ENCODE measurements at places on chromosomes 4 and X.
A peak's percentile ranks its signal among the peaks of the same experiment; 100 is the strongest.

- DNase-seq: peak; percentile 3
Measured at GRCh38 chr4:151325111-151325948, at the start of gene SH3D19. SH3D19 (minus strand) TSS chr4:151325605; CDS start chr4:151325352, 253 bp downstream.

DNA sequence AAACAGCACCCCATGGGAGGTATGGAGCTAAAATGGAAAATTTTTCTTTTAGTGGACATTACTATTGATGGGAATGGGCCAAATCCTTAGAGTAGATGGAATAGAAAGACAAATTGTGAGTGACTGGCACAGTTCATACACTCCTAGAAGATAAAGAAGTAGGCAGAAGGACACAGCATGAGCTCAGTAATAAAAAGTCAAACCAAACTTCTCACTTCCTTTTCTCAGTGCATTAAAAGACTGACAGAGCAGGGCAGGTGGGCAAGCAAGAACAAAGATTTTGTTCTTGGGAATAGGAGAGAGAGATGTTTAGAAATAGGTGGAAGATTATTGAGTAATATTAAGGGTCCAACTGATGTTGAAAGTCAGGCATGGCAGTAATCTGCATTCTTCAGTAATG is 132.5 kb downstream of the ATP10D start:
- DNase-seq: no peak

- no peak for DNase-seq
Measured at GRCh38 chr4:94400191-94400590, 51.6 kb upstream of the PDLIM5 start.

GRCh38 chr4:7089213-7089986 is 21.5 kb upstream of the GRPEL1 start:
- no peak for DNase-seq

- DNase-seq: peak; percentile 40
Measured at GRCh38 chr4:153156263-153156662, 48.0 kb upstream of the TRIM2 start.

DNA sequence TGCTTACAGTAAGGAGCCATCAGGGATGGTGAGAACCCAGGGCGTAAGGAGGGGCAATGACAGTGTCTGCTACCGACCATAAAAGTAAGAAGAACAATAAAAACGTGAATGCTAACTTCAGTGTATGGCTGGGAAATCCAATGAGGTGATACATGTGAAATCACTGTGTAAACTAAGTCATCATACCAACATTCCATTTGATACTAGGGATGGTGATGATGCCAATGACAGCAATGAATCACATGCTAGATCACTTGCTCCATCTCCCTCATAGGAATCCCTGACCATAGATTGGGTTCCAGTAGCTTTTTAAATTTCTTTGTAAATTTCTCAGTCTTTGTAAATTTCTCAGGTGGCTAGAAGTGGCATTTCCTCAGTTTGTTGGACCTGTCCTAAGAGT is 146.3 kb downstream of the SMIM20 start:
- DNase-seq: no peak

DNA sequence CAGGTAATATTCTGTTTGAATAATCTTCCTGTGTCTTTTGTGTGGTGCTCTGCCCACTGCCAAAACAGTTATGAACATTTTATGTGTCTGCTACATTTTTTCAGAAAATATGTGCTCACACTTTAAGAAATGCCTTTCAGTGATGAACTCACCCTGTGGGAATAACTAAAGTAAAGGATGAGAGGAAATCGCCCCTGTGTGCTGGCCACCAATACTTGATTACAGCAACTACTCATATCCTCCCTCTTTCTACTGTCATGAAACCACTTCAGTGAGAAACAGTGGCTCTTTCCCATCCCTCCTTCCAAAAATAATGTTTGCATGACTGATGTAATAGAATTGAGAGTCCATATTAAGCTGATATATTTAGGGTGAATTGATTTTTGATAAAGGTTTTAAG is 900.9 kb downstream of the RAB28 start:
- no peak for DNase-seq

DNA sequence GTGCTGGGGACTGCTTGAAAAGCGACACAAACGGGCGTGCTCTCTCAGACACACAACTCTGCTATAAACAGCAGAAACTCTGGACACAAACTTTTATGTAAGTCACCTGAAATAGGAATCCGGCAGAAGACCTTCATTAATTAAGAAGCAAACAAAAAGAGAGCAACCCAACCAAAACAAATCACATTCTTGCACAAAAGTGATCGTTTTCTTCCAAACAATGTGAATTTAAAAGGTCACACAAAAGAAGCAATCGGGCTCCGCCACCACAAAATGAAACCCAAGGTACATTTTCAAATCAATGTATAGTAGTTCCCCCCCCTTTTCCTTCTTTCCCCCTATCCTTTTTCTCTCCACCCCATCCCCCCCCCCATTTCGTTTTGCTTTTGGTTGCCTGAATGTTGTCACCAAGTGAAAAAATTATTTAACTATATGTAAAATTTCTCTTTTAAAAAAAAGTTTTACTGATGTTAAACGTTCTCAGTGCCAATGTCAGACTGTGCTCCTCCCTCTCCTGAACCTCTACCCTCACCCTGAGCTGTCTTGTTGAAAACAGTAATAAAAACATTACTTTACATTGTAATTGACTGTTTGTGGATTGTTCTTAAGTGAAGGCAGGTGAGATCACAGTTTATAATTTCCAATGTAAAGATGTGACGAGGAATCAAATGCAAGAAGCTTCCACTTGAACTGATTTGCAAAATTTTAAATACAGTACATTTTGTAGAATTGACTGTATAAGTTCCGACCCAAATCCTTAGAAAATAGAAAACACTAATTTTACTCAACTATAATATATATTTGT is 2.4 kb downstream of the MAB21L2 start:
- no peak for DNase-seq

DNA sequence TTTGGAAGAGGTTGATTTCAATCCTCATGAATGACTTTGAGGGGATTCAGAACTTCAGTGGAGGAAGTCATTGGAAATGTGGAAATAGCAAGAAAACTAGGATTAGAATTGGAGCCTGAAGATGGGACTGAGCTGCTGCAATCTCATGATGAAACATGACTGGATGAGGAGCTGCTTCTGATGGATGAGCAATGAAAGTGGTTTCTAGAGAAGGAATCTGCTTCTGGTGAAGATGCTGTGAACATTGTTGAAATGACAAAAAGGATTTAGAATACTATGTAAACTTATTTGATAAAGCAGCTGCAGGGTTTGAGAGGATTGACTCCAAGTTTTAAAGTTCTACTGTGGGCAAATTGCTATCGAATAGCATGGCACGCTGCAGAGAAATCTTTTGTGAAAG is 27.1 kb downstream of the EVC start:
- DNase-seq: no peak

- no peak for DNase-seq
Measured at GRCh38 chrX:73992019-73992418, 312.0 kb upstream of the ZCCHC13 start.

DNA sequence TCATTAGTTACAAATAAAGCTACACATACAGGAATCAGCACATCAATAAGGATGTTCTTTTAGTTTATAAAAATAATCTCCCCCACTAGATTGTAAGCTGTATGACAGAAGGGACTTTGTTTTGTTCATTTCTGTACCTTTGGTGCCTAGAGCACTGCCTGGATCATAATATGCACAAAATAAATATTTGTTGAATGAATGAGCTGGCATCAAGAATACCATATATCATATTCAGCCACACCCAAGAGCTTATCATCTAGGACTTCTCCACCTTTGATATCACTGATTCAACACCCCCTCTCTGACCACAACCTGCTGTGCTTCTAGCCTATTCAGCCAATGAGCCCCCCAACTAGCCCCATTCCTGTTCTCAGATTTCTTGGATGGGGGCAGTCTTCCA is 10.6 kb downstream of the SYTL4 start:
- no peak for DNase-seq

DNA sequence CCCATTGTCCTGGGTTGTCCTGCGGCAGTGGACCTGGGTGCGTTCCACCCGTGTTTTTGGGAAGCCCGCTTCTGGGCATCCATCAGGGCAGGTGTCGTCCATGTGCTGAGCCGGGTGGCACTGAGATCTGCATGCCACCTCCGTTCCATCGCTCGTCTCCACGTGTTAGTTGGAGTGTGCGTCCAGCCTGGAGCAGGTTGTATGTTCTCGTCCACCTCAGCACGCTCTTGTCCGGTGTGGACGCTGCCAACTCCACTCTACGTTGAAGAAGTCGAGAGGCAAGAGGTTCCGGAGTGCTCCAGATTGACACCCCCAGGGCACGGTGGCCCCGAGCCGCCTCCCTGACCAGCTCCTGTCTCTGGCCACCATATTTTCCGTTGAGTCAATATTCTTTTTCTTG is 33.9 kb downstream of the PCGF3 start:
- no peak for DNase-seq

DNA sequence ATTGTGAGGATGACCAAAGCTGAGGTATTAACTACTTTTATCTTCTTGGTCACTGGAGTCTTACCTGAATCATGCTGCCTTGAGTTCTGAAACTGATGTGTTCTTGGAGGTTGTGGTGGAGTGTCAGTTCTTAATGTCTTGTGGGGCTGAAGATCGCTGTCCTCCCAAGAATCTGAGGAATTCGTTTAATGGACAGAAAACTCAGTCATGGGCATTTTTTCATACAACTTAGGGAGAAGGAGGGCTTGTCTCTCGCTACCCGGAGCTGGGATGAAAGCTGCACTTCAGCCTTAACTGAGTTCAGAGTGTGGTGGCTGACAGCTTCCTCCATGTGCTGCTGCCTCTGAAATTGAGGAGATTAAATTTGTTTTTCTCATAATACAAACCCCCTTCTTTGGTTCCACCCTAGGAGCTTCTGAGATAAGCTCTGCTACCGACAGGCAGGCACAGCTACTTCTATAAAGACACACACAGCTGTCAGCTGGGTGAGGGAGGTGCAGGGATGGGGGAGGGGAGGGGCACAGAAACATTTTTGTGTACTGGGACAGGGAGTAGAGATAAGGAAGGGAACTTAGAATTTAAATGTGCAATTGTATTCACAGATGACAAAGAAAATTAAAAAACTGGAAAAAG is 30.8 kb downstream of the RBBP7 start:
- DNase-seq: peak; percentile 30

GRCh38 chr4:87204559-87204958 is 15.9 kb downstream of the KLHL8 start:
- no peak for DNase-seq

DNA sequence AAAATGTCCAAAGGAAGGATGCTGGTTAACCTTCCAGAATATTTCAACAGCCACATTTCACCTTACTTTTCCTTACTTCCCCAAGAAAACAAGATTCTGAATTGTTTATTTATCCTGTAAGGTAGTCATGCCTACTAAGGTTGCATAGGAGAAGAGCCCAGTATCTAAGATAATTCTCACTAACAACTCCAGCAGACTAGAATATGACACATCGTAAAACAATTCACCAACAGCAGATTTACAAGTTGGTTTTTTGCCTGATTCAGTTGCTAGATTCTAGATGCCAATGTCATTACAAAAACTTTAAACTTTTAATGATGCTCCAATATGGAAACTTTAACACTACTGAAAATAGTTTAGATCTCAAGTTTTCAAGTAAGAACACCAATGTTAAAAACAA is 176.4 kb downstream of the IL13RA2 start:
- no peak for DNase-seq

DNA sequence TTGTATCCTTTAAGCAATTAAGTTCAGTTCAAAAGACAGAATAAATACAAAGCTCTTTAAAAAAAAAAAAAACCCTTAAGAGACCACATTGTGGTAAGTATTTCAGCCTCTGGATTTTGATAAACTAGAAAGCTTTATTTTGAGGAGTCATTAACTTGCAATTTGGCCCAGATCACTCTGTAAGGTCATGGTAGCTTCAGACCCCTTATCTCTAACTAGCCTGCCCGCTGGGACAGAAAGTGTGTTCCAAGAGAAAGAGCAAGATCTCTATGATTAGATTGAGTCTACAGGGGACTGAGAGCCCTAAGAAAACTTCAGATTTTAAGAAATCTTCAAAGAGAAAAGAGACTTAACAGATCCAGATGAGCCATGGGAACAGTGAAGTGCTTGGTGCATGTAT is 45.6 kb downstream of the GALNT7 start:
- no peak for DNase-seq

DNA sequence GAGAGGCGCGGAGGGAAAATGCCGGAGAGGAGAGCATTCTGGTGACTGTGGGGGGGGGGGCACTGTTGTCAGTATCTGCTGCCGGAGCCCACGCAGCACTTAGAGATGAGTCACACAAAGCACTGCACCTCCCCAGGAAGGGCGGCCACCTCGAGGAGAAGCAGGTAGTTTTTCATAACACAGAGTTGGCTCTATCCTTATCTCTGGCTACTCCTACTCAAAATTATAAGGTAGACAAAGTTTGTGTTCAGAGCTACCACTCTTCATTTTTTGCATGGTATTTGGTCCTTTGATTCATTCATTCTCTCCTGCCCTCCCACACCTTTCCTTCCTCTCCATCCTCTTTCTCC is 76.2 kb upstream of the SCOC start:
- DNase-seq: no peak

DNA sequence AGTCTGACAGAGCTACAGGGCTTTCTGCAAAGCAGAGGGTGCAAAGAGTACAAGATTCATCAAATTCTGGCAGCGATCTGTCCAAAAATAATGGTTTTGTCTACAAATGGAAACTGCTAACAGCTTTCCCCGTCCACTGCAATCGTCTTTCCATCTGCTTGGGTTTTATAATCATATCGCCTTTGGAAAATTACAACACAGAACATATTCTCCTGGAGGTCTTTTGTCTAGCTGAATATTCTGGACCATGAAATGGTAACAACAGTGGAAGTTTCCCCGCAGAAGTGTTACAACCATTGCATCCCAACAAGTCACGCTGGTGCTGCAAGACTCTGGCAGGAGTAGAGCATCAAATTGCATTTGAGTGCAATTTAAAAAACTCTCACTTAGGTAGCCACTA is 101.2 kb upstream of the BOD1L1 start:
- no peak for DNase-seq

DNA sequence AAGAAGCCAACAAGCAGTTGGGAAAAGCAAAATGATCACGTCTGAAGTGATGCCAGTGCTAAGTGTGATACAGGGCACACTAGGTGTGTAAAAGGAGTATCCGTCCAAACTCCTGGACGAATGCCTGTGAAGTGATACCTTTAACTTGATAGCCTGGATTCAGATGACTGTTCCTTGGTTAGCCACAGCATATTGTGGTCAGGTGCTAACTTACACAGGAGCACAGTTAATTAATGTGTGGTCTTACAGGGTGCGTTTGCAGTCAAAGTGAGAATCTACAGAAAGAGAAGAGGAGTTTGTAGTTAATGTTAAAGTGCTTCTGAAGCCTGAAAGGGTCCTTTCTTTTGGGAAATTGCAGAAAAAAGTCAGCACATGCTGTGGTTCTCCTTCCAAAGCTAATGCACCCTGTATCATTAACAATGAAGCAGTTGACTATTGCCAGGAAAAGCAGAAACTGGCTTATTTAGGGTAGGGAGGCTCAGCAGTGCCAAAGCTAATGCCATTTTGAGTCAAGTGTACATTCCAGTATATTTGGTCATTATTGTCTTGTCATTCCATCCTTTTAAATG is 61.1 kb downstream of the DCLK2 start:
- DNase-seq: no peak

- DNase-seq: no peak
Measured at GRCh38 chr4:189299706-189300105, 641.0 kb upstream of the FRG1 start.

All from thymus (tissue), 14 donors.